ENCODE measurements at places on chromosomes 1 and 21.
A peak's percentile ranks its signal among the peaks of the same experiment; 100 is the strongest.

DNA sequence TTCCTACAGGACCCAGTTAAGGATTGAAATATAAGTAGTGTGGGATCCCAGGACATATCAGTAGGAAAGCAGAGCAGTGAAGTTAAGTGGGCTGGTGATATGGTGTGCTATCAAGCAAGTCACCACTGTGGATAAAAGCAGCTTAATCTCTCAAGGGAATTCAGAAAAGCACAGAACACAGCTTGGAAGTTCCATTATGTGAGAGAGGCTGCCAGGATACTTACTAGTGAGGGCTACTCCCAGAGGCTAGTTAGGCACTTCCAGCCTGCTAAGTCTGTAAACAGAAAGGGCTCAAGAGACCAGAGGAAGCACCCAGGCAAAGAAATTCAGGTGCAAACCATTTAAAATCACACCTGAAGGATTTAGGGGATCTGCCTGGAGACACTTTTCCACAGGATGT lies 18.8 kb upstream of the GRIK1 start:
- DNase-seq: no peak

DNA sequence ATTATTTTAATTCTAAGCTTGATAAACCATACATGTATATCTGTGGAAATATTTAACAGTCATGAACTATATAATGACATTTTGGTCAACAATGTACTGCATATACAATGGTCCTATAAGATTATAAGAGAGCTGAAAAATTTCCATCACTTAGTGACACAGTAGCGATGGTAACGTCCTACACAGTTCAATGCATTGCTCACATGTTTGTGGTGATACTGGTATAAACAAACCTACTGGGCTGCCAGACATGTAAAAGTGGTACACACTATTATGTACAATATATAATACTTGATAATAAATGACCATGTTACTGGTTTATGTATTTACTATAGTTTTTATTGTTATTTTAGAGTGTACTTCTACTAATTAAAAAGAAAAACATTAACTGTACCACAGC lies 841.9 kb downstream of the LTN1 start:
- no peak for DNase-seq

DNA sequence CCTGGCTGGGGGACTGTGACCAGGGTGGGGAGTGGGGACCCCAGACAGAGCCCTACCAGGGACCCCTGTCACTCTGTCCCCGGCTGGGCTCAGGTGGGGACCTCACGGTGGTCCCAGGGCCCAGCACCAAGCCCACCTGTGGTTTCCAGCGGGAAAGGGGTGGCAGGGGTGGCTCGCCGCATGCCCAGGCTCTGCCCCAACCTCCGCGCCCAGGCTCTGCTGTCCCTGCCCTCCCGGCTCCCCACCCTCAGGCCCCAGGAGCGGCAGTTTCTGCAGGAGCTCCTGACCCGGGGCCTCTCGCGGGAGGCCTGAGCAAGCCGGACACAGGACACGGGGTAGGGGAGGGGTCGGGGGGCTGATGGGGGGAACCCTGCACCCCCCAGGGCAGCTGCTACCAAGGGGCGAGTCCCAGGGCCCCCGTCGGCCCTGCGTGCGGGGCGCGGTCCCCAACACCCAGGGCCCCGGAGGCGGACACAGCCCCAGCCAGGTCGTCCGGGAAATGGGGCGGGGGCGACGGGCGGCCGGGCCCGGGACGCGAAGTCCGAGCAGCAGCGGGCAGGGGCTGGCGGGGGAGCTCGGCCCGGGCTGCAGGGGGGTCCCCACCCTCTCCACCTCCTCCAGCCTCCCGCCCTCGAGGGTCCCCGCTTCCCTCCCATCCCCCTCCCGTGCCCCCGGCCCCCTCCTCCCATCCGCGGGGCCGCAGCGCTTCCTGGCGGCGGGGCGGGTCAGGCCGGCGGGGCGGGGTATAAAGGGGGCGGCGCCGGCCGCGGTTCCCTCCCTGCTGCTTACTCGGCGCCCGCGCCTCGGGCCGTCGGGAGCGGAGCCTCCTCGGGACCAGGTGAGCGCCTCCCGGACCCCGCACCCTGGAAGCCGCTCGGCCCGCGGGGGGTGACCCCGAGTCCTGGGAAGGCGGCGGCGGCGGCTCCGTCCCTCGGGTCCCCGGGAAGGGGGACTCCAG lies at the start of gene COL6A2:
TSS of gene COL6A2 (plus strand) at position 777 of the 958 bp plus-strand sequence.
- peak; percentile 85 for DNase-seq

DNA sequence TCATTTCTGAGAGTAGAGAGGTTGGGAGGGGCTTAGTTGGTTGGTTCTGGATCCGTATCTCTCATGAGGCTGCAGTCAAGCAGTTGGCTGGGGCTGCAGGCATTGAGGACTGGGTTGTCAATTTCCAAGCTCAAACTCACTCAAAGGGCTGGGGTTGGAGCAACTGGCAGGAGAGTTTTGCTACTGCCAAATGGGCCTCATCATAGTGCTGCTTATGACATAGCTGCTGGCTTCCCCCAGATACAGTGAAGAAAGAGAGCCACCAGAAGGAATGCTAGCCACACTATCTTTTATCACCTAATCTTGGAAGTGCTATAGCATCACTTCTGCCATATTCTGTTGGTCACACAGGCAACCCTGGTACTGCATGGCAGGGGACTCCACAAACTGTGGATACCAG lies 363.5 kb upstream of the USP24 start:
- DNase-seq: no peak

DNA sequence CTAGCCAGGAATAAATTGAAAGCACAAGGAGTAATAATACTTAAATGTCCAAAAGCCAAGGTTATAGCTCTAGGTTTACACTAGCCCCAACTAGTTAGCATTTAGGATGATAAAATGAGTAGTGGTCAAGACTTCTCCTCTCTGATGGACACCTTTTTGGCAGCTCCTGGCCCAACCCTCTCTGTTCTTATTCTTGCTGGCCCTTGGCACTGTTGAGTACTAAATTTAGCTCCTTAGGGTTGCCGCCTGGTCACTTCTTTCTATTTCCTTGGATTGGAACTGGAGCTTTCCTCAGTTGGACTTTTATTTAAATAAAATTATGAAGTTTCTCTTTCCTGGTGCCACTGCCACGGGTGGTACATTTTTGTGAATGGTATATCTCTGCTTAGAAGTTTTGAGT lies 28.3 kb downstream of the ARID1A start:
- no peak for DNase-seq

GRCh38 chr1:34007760-34008159 lies 143.9 kb downstream of the HMGB4 start:
- no peak for DNase-seq

GRCh38 chr1:95226781-95227660 lies 7.0 kb upstream of the RWDD3 start:
- no peak for DNase-seq

DNA sequence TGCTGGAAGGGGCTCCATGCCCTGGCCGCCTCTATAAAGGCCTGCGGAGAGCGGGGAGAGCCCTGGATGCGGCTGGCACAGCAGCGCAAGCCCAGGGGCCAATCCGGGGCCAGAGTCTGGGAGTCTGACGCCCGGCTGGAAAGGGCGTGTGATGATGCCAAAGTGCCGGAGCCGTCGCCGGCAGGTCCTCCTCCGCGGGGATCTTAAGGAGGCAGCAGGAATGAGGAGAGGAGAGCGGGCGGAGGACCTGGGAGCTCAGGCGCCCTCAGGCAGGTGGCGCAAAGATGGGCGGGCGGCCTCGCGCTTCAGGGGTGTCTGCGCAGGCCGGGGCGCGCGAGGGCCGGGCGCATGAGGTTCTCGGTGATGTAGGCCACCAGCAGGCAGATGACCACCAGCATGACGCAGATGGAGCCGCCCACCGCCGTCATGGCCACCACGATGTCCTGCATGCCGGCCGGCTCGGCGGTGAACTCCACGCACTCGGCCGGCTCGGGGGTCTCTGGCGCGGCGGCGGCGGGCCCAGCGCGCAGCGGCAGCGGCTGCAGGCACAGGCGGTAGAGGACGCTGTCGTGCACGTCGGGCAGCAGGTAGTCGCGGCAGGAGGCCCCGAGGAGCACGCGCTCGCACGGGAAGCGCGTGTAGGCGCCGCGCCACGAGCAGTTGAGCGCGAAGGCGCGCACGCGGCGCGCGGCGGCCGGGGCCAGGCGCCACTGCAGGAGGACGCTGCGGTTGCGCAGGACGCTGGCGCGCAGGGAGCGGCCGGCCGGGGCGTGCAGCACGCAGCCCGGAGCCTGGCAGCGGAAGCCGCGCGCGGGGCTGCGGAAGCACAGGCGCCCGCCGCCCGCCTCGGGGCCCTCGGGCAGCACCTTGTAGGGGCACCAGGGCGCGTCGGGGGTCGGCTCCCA lies 653 bp downstream of the FNDC10 start:
- peak; percentile 78 for DNase-seq
